ENCODE measurements at places on chromosomes 13 and 19.

DNA sequence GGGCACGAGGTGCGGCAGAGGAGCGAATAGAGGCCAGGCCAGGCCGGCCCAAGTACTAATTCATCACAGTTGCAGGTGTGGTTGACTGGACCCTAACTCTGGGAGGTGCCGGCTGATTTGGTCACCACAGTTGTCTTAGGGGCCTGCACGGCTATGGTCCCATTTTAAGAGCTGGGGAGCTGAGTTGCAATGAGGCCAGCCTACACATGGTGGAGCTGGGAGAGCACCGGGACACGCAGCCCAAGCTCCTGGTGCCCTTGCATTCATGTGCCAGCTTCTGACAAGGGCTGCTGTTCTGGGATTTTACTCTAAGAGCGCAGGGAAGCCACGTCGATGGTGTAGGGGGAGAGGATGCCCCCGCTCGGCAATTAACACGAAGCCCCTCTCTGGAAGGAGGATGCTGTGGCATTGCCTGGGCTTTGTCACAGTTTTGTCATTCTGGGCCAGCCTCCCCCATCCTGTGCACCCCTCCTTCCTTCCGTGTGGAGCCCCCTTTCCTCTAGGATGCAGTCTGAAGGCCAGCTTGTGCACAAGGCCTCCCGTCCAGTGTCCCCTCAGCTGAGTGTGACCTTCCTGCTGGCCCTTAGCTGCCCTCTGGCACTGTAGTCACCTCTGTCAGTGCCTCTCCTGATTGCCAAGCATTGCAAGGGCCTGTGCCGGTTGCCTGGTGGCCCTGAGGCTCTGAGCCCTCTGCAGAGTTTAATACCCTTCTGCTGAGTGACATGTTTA lies 109.4 kb upstream of the C1QTNF9B start:
- DNase-seq: no peak

GRCh38 chr19:47002853-47003610 lies 16.6 kb upstream of the NPAS1 start:
- peak; percentile 38 for DNase-seq

GRCh38 chr19:11721681-11722080 lies 17.1 kb downstream of the ZNF823 start:
- no peak for DNase-seq

- no peak for DNase-seq
Measured at GRCh38 chr13:96527497-96527896, 437.6 kb downstream of the HS6ST3 start.

DNA sequence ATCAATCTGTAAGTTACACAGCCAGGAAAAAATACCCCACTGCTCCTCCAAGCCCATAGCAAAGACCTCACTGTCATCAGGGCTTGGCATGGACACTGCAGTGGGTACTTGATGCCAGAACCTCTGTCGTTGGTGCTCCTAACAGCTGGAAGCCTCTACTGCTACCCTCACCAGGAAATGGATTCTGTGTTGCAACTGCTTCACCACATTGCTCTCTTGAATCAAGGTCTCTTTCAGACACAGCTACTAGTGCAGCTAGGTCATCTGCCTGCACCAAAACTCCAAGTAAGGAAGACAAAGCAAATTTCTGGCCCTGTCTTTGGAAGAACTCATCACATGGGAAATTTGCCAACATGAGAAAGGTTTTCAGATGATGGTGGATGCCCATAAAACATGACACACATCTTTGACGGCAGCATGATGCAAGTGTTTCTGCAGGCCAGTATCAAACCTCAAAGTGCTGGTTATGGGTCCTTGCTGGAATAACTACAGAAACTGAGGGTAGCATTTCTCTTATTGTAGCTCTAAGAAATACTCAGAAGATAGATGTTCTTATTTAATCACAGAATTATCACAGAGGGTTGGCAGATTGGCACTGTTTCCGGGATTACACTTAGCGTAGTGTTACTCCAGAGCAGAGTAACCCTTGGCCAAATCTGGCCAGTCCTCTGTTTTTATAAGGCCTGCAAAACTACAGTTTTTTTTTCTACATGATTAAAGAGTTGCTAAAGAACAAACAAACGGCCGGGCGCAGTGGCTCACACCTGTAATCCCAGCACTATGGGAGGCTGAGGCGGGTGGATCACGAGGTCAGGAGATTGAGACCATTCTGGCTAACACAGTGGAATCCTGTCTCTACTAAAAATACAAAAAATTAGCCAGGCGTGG lies 12.9 kb upstream of the PCCA start:
- DNase-seq: no peak

DNA sequence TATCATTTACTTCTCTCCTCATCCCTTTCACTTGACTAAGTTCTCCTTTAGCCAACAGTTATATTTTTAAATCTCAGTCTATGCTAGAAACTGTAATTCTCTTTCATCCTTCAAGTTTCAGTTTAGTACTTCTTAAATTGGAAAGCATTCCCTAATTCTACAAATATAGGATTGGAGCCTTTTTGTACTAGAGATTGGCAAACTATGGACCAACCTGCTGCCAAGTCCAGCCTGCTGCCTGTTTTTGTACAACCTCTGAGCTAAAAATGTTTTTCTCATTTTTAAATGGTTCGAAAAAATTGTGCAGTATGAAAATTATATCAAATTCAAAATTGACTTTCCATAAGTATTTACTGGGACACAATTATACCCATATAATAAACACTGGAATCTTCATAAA lies 1381.5 kb upstream of the SPRY2 start:
- no peak for DNase-seq

DNA sequence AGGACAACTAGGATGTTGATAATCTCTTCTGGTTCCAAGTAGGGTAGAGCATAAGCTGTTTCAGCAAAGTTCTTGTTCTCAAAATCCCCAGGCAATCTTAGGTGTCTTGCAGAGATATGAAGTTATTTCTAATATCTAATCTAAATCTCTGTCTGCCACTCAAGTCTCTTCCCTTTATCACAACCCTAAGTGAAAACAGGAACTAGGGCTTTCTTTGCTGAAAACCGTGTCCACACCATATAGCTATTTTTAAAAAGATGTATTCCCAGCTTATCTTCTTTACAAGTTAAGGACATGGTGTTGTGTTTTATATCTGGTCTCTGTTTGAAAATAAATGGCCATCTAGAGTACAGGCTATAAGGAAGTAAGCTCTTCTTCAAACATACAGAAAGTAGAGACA lies 11.3 kb upstream of the RNASEH2B start:
- no peak for DNase-seq

DNA sequence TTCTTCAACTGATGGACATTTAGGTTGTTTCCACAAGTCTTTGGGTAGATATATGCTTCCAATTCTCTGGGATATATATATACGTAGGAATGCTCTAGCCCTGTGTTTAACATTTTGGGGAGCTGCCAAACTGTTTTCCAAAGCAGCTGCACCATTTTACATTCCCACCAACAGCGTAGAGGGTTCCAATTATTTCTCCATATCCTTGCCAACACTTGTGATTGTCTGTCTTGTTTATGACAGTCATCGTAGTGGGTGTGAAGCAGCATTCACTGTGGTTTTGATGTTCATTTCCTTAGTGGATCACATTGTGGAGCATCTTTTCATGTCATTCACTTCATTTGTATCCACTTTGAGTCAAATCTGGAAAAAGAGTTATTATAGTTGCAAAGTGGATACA lies 4.7 kb upstream of the CBLC start:
- DNase-seq: no peak

- no peak for DNase-seq
Measured at GRCh38 chr13:33011828-33012470, 4.3 kb upstream of the KL start.

GRCh38 chr13:29743201-29743786 lies 107.1 kb downstream of the UBL3 start:
- no peak for DNase-seq

DNA sequence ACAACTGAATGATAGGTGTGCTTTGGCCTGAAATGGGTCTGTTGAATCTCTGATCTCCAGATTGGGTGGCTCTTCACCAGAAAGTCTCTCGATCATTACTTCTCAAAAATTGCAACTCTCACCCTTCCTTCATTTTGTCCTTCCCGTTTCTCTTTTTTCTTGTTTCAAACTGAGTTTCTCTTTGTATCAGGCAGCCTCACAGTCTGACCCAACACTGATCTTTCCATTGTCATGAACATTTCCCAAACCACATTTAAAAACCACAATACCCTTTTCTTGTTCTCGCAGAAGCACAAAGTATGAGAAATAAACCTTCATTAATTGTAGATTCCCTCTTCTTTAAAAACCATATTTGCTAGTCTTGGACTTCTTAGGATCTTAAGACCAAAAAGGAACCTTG lies 33.6 kb upstream of the HMGB1 start:
- DNase-seq: no peak

DNA sequence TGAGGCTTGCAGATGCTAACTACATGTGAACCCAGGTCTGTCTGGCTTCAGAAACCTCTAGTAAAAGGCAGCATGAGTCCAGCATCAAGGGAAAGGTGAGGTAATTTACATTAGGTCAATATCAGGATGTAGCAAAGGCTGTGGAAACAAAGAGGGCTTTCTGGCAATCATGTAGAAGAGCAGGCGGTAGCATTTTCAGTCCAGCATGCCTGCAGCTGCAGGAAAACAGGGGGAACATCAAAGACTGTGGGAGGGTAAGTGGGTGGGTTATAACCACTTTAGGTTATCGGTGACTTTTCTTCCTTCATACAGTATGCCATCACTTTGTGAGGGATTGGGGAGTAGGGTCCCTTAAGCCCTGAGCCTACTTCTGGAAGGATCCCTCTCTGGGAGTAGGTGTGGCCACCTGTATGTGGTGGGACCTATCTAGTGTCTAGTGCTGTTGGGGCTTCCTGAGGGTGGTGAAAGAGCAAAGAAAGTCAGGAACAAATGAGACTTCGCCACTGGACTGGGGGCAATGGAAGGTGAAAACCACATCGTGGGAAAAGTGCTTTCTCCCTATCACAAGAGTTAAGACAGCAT lies 10.8 kb downstream of the SUGP2 start:
- no peak for DNase-seq

GRCh38 chr19:35347171-35347929 lies at the start of gene FFAR1:
Gene FFAR1, plus strand, starts transcription at chr19:35347902. Its CDS starts 3,650 bp downstream, at chr19:35351552.
- DNase-seq: peak; percentile 83

DNA sequence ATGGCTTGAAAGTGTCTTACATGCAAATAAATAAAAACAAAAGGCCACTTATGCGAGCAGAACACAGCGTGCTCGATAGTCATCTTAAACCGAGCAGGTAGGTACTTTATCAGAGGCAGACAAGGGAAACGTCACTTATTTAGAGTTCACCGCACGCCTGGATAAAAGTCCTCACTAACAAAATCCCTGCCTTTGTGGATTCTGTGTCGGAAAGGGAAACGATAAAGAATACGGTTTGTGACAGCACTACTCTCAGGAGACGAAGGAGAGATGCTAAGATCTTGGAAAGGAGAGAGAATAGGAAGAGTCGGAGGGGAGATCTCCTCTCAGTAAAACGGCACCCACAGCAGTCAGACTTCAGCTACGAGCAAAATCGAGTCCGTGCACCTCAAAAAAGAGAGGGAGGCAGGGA lies 581 bp downstream of the RCBTB1 start:
- DNase-seq: no peak

DNA sequence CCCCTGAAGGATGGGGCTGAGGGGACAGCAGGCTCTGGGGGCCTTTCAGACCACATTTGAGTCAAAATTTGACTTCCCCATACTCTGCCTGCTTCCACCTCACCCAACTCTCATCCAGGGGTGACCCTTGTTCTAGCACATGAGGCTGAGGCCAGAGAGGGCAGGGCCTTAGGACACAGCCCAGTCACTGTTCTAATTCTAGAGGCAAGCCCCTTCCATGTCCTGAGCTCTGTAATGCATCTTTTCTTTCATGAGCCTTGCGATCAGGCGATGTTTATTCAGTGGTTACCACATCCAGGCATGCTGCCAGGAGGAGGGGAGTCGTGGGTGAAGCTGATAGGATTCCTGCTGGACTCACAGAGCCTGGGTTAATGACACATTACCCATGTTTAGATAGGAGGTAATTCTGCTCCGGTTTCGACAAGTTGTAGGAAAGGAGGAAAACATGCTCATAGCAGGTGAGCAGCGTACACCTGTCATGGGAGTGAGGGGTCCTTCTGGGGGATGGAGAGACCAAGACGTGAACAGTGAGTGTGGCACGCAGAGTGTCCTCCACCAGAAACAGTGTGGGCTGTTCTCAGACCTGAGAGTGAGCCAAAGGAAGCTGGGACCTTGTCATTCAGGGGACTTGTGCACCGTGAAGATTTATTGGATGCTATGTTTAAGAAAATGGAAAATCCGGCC lies 9.3 kb downstream of the RPS9 start:
- DNase-seq: no peak

- no peak for DNase-seq
Measured at GRCh38 chr13:111629926-111630325, 309.5 kb downstream of the TEX29 start.

DNA sequence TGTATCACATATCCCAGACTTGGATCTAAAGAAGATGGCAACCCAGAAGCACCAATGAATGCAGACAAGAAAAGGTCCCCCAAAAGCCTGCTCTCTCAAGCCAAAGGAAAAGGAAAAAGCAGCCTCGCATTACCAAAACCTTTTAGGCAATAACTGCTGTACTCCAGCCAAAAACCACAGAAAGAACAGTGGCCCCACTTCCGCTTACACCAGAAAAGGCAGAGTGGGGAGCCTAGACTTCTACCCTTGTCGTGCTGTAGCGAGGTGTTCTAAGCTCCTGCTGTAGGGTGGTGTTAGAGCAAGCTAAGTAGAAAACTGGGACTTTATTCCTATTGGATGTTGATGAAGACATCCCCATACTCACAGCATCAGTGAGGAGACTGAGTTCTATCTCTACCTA lies 244.0 kb upstream of the RXFP2 start:
- no peak for DNase-seq

DNA sequence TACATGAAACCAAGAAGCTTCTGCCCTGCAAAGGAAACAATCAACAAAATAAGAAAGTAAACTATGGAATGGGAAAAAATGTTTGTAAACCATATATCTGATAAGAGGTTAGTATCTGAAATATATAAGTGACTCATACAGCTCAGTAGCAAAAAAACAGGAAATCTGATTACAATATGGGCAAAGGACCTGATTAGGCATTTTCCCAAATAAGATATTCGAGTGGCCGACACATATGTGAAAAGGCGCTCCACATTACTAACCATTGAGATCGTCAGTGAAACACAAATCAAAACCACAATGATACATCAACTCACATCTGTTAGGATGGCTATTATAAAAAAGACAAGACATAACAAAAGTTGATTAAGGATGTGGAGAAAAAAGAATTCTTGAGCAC lies 2818.6 kb upstream of the PCDH20 start:
- no peak for DNase-seq

DNA sequence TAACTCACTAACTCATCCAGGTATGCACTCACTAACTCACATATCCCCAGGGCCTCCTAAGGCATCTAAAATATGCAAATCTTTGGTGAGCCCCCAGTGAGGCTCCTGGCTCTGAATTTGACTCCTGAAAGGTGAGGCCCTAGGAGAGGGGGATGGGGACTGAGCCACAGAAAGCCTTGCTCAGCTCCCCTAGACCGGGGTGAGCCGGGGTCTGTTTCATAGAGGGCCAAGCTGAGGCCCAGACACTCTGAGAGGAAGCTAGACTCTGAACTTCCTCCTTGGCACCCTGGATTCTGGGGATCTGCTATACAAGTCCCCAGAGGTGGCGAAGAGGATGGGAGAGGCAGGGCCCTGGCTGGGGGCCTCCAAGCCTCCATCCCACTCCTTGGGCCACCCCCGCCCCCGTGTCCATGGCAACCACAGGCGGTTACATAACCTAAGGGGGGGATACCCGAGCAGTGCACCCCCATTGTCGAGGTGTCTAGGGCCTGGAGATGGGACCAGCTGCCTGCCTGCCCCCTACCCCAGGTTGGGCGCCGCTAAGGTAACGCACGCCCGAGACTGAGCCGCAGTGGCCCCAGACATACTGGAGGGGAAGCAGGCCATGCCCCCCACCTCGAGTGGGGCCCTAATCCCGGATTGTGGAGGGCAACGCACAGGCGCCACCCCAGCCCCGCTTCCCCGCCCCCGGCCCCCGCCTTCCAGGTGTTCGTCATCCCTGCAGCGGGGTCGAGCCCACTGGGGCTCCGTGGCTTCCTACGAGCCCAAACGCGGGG lies 646 bp downstream of the ABHD8 start:
- peak; percentile 53 for DNase-seq
